Activated CD4-positive, alpha-beta T cell treated with anti-CD3 and anti-CD28 coated beads, Interleukin-2, amount 50 U/mL, for 1 hour (primary cell): ENCODE measurements at places on chromosomes 4 and X.

DNA sequence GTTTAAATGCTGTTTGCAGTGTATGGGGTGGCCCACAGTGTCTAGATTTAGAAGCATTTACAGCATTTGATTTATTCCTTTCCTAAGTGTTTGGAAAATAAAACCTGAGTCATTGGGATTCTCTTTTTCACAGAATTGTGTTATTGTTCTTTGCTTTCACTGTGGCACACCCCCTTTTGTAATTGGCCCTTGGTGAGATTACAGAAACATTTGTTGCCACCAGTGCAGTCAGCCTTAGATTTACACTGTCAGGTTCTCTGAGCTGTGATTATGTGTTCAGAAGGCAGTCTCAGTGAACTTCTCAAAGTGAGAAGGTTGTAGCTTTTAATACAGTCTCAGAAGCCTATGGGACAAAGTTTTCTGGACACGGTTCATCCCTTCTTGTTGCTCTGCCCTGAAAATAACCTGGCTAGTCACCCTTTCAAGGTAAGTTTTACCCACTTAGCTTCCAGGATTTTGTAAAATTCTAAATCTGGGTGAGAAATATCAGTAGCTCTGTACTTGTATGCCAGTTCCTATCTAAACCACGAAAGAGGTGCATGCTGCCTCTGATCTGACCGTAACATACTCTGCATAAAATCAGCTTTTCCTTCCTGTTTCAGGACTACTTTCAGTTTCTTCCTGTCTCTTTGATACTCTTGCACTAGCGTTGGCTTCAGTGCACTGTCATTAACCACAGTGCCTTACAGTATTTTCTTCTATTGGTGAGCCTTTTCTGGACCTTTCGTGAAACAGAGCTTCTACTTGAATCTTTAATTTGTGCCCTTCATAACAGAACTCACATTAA is 12.6 kb downstream of the RUFY3 start:
- DNase-seq = no peak

DNA sequence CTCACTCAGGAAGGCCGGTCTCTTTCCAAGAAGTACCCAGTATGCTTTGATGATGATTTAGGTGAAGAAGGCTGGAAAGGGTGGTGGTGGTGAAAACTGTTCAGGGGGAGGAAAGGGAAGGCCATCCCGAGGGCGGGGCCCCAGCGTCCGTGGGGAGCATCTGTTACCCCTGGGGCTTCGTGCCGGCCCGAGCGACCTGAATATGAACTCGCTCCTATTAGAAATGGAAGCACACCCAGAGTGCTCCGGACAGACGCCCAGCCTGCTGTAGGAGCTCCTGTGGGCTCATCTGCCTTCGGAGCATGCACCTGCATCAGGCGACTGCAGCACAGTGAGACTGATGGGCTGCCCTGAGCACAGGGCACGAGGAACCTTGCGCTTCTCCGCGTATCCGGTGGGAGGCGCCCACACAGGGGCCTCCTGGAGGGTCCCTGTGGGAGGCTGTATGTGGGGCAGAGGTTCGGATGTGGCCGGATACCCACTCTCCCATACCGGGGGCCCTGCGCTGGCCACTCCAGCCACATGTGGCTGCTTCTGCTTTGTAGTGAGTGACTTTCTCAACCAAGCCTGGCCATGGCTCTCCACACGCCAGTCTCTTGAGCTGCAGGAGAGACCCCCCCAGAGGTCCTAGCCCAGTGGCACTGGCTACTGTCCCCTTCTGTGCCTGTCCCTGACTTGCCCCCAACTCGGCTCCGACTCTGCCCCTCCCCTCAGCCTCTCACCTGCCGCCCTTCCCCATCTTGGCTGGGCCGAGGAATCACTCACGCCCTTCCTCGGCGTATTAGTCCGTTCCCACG is 36.7 kb downstream of the FGFRL1 start:
- DNase-seq = no peak

- no peak for DNase-seq
Measured at GRCh38 chrX:150405006-150405405, 41.9 kb downstream of the MAMLD1 start.

GRCh38 chrX:69309074-69309792 is 144.0 kb upstream of the PJA1 start:
- DNase-seq = no peak

DNA sequence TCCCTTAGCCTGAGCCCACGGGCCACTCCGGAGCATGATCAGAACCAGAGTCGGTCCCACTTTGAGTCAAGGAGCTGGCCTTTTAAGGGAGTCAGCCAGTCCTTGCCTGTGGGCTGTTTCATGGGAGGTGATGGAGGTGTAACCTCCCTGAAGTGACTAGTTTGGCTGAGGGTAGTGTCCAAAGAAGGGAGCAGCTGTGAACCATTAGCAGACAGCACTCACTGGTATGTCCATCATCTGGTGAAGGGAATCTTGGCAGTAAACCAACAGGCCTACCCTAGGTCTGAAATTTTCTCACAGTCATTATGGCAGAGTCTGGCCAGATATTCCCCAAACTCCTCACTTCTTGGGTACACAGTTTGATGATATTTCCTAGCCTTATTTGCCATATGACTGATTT is 12.3 kb upstream of the REPS2 start:
- DNase-seq = no peak

GRCh38 chr4:40228497-40229365 is 31.9 kb downstream of the RHOH start:
- DNase-seq = no peak

DNA sequence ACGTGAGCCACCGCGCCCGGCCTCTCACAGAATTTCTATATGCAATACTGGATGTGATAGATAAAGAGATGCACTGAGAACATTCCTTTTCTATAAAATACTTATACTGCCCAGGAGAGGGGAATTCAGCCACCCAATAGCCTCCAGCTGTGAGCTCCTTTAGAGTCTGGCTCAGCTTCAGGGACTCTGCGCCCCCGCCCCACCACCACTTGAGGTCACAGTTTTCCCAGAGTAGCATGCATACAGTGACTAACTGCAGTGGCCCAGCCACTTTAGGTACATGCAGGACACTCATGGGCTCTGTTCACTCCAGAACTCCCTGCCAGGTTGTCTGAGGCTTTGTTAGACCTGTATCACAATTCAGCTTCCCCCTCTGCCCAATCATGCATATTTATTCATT is 144.4 kb upstream of the TET2 start:
- DNase-seq = no peak

DNA sequence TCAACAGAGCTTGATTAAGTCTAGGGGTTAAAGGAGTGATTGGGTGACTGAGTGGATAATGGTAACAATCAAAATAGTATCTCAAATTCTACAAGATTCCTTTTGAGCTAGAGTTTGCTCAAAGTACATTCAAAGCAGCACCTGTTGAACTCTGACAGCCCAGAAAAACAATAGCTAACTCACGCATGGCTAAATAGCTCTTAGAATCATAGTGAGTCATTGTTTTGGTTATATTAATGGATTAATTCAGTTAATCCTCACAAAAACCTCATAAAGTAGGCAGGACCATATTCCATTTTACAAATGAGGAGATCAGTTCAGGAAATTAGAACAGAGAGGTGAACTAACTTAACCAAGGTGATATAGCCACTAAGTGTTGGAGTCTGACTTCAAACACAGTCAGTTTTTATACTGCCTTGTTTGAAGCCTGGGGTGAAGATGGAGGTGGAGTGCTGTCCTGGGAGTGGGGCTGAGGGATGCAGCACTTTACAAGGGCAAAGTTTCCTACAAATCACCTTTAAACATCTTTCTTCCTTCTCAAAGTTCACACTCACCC is 35.9 kb upstream of the PPM1K start:
- no peak for DNase-seq

DNA sequence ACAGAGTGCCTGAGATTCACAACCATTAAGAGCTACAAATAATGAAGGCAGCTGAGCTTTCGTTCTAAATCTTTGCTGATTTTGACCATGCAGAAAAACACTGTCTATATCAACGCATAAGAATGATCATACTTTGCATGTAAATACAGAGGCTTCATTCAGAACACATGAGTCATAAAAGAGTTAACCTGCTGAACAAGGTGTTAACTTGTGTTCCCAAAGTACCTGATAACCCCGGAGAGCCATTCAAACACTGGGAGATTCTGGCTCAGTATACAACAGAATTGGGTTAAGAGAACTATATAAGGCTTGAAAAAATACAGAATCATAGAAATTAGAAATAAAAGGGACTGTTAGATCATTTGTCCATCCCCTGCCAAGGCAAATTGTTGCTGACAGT is 964.3 kb upstream of the TENM3 start:
- no peak for DNase-seq

- no peak for DNase-seq
Measured at GRCh38 chr4:181848357-181848756, 394.8 kb upstream of the TENM3 start.

DNA sequence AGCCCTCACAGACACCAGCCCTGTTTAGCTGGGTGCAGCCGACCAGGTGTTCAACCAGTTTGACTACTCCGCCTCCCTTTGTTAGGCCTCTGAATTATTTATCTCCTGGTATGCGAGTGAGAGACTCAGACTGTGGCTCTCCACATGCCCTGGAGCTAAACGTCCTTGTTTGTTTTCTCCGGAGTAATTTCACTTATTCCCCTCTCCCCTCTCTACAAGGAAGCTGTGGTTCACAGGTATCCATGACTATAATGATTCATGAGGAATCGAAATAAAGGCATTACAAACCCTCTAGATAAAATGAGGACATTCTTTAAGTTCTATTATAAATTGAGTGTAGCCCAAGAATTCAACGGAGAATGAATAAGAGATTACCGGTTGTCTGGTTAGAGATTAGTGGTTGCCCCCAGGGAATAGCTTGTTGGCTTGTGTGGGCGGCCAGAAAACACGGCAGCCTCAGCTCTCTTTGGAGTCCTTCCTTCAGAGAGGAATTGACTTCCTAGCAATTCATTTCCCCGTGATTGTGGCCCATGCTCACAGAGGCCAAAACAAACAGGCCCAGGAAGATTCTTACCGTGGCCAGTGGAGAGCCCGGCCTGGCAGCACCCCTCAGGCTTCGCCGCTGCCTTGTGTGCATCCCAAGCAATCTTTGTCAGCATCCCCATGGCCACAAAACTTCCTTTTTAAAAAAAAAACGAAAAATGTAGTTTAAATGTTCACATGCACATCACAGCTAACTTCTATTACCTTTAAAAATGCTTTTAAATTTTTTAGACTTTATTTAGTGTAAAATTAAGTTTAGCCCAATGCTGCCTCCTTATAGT is 60.2 kb upstream of the CBR4 start:
- no peak for DNase-seq

DNA sequence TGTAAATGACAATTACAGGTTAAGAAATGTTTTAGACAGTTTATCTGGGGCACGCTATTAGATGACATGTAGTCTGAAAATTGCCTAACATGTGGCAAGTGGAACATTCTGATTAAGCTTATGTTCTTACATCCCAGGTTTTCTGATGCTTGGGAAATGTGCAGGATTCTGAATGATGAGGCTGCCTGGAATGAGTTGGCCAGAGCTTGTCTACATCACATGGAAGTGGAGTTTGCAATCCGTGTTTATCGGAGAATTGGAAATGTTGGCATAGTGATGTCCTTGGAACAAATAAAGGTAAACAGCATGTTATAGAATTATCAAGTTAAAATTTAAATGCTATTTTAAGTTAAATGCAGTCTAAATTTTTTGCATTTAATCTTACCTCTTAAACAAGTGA is 49.3 kb downstream of the WDR19 start:
- no peak for DNase-seq

- DNase-seq = no peak
Measured at GRCh38 chr4:15104825-15105224, 102.5 kb downstream of the CPEB2 start.

- DNase-seq = no peak
Measured at GRCh38 chr4:91222014-91222413, 1081.8 kb upstream of the GRID2 start.

- no peak for DNase-seq
Measured at GRCh38 chrX:83511208-83511607, 3.1 kb downstream of the POU3F4 start.

DNA sequence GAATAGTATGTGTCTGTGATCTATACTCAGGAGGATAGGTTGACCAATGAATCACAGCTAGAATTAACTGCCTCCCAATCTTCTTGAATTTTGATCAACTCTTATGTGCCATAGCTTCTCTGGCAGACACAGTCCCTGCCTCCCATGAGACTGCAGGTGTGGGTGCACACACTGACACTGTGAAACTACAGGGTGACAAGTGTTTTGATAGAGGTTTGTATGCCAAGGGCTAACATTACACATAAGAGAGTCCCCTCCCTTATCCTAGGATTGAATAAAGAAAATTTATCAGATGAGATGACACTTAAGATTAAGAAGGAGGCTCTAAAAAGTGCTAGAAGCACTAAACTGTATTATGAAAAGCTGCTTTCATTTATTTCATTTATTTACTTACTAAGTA is 218.4 kb upstream of the BMP3 start:
- DNase-seq = no peak

GRCh38 chr4:187618701-187619281 is 376.8 kb upstream of the ZFP42 start:
- no peak for DNase-seq

- no peak for DNase-seq
Measured at GRCh38 chrX:134024686-134025377, 39.4 kb upstream of the GPC3 start.

- no peak for DNase-seq
Measured at GRCh38 chr4:31275906-31276305, 555.7 kb downstream of the PCDH7 start.
